ENCODE measurements at places on chromosomes 5 and 9.

- no peak for DNase-seq
Observed at GRCh38 chr9:88218726-88219125, 80.5 kb upstream of the SPATA31C2 start.

DNA sequence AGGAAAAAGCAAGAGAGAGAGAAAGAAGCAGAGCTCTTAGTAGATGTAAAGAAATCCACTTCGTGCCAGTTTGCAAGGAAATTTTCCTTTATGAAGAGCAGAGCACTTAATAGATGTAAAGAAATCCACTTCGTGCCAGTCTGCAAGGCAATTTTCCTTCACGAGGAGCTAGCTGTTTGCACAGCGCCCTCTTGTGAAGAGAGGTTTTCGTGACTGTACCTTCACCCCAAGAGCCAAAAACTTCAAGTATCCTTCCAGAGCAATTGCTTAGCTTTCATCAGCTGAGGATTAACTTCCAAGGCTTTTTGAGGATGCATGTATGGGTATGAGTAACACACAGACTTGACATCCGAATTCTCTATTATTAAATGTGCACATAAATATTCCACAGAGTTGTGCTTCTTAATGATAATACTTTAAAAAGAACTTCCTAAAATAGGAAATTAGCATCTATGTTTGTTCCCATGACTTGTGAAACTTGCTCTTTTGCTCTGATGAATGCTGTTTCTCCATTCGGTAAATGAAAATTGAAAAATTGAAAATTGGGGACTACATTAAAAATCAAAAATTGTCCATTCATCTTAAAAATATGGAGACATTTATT, 525.6 kb downstream of the PDE4D start:
- no peak for DNase-seq

- DNase-seq: no peak
Observed at GRCh38 chr9:92657296-92658094, 12.4 kb downstream of the IPPK start.

DNA sequence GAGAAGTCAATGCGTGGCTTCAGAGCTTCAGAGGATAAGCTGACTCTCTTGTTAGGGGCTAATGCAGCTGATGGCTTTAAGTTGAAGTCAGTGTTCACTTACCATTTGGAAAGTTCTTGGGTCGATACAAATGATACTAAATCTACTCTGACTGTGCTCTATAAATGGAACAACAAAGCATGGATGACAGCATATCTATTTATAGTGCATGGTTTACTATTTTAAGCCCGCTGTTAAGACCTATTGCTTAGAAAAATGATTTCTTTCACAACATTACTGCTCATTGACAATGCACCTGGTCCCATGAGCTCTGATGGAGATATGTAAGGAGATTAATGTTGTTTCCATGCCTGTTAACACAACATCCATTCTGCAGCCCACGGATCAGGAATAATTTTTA, 435.7 kb downstream of the MAT2B start:
- DNase-seq: no peak

- DNase-seq: no peak
Observed at GRCh38 chr5:7018601-7019000, 305.4 kb downstream of the TENT4A start.

DNA sequence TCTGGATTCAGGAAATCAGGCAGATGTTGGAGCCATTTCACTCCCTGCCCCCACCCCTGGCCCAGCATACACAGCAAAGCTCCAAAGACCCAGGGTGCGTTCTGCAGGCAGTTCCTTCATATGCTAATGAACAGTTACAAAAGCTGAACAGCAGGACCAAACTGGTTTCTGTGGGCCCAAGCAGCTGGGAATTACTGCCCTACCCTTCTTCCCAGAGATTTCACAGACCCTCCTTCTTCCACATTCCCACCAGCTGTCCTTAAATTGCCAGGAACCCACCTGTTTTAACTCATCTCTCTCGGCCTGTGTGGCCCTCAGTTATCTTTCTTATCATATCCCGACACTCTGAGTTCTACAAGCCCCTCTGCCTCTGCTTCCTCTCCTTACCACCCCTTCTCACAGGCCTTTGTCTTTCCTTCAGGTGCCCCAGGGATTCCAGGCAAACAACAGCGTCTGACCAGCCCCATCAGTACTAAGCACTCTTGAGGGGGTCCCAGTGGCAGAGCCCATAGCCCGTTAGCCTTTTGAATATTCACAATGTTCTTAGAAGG, 10.6 kb upstream of the F2RL1 start:
- no peak for DNase-seq

DNA sequence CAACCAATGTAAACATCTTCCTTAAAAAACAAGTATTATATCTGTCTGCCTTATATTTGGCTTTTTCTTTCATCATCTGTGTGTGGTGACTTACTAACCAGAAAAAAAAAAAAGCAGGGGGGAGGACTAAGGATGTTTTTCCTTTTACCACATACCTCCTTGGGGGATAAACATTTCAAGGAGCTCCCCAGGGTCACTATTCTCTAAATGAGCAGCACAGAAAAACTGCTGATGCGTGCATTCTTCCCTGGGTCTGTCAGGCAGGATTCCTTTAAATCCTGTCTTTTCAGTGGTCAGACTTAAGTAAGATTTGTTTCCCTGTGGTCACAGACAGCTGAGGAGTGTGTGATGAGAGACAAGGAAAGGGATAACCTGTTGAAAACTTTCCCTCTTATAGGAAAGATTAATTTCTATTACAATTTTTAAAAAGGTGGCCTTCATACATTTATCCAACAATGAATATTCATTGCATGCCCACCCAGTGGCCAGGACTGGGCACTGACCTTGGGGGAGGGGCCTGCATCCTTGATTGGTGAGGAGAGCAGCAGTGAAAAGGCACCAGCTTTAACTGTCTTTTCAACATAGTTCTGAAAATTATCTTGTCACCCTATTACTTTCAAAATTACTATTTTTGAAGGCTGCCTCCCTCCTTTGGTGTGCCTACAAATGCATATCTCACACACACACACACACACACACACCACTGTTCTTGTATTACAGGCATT, 123.1 kb downstream of the TLE4 start:
- DNase-seq: no peak

GRCh38 chr9:7777771-7778170, 21.8 kb downstream of the DMAC1 start:
- DNase-seq: no peak

DNA sequence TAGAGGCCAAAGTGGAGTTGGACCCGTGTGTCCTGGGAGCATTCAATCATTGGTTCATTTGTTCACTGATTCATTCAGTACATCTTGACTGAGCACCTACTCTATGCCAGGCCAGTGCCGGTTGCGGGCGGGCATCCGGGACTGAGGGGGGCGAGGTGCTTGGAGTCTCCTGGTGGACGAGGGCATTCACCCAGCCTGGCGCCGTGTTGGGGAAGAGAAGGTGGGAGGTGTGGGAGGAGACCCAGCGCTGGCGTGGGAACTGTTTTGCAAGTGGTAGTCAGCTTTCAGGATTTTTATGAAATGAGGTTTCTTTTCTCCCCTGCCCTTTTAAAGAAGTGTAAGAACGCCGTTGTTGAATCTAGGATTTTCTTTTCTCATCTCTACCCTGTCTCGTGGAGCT, 37.2 kb downstream of the NCS1 start:
- DNase-seq: no peak

GRCh38 chr5:126456217-126456820, 33.1 kb downstream of the GRAMD2B start:
- DNase-seq: no peak

- DNase-seq: no peak
Observed at GRCh38 chr9:20529837-20530236, 92.5 kb downstream of the MLLT3 start.

- DNase-seq: no peak
Observed at GRCh38 chr9:35935755-35936509, 22.0 kb downstream of the OR2S2 start.

GRCh38 chr5:32942225-32942989, 231.3 kb downstream of the NPR3 start:
- no peak for DNase-seq

GRCh38 chr5:16736158-16736995, 119.6 kb upstream of the RETREG1 start:
- no peak for DNase-seq

GRCh38 chr5:102778478-102778877, 23.4 kb downstream of the PAM start:
- DNase-seq: no peak

DNA sequence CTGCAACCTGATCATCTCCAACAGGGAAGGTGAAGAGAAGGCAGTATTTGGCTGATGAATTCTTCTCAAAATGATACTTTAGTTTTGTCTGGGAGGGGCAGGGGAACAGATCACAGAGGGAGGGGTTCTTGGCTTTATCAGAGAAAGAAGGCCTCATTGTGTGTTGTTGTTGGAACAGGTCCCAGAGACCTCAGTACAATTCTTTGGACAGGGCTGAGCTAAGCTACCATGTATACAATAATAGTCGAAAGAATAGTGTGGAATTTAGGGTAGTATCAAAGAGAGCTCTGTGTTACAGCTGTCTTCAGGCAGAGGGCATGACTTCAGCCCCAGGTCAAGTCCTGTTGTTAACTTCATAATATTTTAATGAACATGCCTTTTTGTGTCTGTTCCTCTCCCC, 39.9 kb downstream of the ARHGAP26 start:
- DNase-seq: no peak

DNA sequence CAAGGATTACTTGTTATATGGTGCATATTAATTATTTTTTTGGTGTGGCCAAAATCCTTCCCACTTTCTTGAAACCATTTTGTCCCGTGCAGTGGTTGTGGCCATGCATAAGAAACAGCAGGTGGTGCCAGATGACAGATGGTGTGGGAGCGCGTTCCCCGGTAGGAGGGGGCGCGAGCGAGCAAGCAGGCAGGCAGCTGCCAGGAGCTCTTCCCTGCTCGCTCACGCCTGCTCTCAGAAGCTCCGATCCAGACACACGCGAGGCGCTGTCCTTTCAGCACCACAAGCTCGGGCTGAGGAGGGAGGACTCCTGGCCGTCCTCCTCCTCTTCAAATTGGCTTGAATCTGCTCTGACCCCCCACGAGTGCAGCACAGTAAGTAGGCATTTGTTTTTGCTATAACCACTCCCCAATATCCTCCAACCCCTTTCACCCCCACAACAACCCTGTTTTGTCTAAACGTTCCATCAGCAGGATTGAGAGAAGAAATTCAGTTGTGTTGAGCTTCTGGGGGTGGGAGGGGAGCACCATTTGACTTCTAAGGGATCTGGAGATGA, at the start of gene NSG2:
Gene NSG2, plus strand, starts transcription at position 237 of the 556 bp plus-strand sequence. CDS start 1,050 bp downstream, outside the sequence.
- no peak for DNase-seq

DNA sequence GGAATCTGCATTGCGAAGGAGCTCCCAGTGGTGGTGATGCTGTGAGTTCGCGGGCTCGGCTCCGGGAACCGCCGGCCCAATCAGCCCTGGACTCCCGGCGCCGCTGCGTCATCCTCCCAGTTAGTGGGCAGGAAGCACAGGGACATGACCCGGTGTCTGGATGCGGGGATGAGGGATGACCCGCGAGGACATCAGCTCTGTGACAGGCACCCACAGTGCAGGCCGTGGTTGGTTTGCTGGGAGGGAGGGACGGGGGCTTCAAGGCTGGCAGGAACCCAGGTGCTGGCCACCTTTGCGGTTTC, 996 bp downstream of the NXNL2 start:
- DNase-seq: no peak

- DNase-seq: no peak
Observed at GRCh38 chr5:138651767-138652117, 76.5 kb upstream of the HSPA9 start.

DNA sequence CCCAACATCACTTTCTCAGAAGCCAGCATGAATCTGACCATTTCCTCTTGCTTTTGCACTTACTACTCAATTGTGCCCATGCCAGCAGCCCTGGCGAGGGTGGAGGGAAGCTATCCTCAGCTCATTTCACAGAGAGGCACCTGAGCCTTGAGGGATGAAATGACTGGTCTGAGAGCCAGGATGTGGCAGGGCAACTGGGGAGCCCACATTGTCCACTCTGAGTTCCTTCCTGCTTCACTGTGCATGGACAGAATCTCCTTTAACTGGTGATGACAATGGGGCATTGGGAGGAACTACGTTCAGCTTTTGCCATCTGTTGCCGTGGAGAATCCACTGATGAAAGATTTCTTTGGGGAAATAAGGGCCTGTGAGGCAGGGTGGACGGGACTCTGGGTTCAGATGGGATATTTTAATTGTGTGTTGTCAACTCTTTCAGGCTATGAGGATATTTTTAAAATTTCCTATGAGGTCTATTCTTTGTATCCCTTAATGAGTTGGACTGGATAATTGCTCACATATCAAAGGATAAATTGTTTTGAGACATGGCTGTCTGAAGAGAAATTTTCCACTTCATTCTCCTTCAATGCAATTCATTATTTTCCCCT, 78.3 kb downstream of the TNC start:
- no peak for DNase-seq

GRCh38 chr9:2193552-2193951, 178.4 kb downstream of the SMARCA2 start:
- DNase-seq: no peak

DNA sequence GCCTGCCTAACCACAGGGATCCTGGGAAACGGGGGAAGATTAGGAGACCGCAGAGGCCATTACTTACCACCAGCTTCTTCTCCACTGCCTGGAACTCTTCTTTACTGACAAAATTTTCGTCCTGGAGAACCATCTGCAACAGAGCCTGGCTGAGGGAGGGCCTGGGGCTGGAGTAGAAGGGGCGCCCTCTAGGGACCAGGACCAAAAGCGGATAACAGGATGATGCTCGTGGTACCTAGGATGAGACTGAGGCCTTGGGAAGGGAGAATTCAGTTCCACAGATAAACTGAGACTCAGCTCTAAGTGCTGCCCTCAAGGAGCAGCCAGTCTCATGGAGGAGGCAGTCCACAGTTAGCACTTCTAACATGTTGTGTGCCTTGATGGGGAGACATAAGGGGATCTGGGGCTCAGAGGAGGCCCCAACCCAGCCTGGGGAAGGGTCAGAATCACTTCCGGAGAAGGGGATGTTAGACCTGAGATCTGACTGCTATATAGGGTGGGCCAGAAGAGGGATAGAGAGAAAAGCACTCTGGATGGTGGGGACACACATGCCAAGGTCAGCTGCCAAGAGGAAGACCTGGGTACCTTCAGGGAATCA, 1.2 kb downstream of the SPATA24 start:
- DNase-seq: no peak

DNA sequence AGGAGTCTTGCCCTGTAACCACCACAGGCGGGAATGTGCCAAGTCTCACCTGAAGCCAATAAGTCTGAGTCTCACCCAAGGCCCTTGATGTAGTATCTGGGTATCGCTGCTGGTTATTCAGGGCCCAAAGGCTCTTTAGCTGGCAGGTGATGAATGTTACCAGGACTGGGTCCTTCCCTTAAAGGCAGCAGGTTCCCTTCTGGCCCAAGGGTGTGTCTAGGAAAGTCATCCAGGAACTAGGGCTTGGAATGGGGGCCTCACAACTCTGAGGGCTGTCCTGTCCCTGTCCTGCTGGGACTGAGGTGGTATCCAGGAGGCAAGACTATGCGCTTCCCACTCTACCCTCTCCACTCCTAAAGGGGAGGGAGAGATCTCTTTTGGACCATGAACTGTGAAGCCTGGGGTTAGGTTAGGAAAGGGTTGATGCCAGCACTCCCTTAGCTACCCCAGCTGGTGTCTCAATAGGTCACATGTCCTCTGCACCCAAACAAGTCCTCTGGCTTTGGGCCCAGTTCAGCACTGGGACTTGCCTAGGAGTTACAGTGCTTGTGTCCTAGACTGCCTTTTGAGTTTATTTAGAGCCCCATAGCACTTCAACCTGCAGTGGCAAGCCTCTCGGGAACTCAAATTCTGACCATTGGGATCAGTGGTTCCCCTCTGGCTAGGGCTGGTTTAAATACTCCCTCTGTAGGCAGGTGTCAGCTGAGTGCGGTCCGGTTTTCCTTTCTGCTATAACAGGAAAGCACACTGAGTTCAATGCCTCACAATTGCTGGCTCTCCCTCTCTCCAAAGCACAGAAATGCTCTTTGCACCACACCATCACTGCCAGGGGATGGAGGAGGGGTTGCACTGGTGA, 22.5 kb upstream of the RANBP3L start:
- no peak for DNase-seq
